ENCODE measurements at places on chromosomes 11 and 22.

- DNase-seq, result no peak
Measured at GRCh38 chr11:67644042-67644441, 4.5 kb upstream of the TBX10 start.

- no peak for DNase-seq
Measured at GRCh38 chr11:60389279-60389910, 6.9 kb upstream of the MS4A14 start.

DNA sequence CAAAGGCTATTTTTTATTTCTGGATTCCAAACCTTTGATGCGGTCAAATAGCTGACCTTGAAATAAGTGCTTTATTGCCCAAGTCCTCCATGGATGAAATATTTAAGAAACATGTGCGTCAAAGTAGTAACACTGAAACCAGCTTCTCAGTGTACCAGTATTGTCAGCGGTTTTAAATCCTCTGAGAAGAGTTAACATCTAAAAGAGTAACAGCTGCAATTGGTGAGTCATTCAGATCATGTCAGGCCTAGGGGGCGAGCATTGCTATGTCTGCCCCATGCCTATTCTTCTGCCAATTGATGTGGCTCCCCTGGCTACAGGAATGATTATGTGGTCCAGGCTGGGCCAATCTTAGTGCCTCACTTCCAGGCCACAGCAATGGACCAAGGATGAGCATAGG is 263.3 kb upstream of the SORL1-AS1 start:
- DNase-seq, result no peak

DNA sequence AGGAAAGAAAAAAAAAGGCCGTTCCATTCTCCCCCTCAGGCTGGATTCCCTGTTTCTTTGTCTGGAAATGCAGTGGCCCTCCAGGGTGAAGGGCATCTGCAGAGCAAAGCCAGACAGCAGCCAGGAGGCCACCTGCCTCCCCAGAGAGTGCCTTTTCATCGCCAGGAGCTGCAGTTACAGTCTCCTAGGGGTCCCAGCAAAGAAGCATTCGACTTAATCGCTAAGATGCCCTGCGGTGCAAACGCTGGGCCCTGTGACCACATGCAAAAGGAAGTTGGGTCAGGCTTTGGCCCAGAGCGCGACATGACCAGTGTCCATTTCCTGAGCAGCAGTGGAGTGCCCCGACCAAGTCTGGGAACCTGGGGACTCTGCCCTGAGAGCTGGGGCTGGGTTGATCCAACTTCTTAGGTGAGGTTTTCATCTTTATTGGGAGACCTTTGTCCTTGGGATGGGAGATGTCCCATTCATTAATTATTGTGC is 304.6 kb downstream of the OPCML start:
- DNase-seq, result no peak

GRCh38 chr11:28470180-28470579 is 362.0 kb downstream of the METTL15 start:
- DNase-seq, result no peak

DNA sequence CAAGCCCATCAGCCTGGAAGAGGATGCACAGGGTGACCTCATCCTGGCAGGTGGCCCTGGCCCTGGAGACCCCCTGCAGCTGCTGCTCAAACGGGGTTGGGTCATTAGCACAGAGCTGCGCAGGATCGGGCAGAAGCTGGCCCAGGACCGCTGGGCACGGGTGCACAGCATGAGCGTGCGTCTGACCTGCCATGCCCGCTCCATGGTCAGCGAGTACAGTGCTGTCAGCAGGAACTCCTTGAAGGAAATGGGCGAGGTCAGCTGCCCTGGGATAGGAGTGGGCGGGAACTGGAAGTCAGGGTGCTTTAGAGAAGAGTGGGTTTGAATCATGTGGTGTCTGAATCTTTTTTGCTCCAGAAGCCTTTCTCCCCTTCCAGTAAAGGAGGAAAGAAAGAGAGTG is 61.1 kb downstream of the INSC start:
- DNase-seq, result no peak

GRCh38 chr11:82631722-82632630 is 101.7 kb downstream of the FAM181B start:
- DNase-seq, result no peak

DNA sequence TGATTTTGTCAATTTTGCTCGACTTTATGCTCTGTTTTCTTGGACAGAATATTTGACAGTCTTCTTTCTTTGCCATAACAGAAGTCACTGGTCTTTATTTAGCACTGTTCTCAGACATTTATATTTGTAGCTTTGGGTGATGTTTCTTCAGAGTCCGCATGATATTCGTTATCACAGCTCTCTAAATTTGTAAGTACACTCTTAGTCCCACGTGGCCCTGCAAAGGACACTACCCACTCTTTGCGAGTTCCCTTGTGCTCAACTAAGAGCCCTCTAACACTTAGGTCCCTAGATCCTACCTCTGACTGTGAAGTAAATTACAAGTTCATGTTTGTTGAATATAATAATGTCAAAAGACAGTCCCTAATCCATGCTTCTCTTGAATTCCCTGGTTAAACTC is 651.9 kb downstream of the NTM start:
- DNase-seq, result no peak

GRCh38 chr11:120147950-120148270 is 10.0 kb upstream of the TRIM29 start:
- DNase-seq, result no peak

GRCh38 chr22:21457023-21457787 is 10.0 kb upstream of the TMEM191C start:
- DNase-seq, result no peak

- DNase-seq, result no peak
Measured at GRCh38 chr11:16028419-16028818, 327.9 kb downstream of the SOX6 start.

GRCh38 chr11:68839911-68840641 is 1.6 kb downstream of the CPT1A start:
- DNase-seq, result no peak
